ENCODE measurements at places on chromosomes 7 and 10. TPM values are rescaled to one million over a fixed set of nuclear protein-coding genes. Genes with fewer than 3 reads are reported as not detected.
A peak's percentile ranks its signal among the peaks of the same experiment; 100 is the strongest.

The PLEKHS1 gene
- not detected for total RNA-seq

DNA sequence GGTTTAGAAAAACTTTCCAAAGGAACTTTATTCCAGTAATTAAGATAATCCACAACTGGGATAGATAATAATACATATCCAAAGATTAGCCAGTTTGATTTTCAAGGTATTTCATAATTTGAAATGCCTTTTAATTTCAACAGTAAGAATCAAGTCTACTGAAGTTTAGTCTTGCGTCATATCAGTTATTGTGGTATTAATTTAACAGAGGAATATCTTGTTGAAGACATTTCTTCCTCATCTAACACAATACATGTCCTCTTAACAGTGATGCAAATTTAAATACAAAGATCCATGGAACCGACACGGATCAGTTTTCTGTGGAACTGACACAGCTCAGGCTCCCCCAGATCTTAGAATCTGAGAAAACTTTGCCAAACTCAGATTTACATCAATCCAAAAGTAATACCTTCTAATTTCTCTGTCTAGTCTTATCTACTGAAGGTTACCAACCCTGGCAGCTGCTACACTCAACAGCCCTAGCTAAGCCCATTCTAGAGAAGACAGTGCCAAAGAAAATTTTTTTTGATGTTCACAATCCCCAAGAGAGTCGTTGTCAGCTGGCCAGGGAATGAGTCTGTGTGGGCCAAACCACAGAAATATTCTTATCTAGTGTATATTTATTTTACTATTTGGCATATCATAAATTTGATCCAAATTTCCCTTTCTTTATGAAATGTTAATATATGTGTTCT, 365.2 kb upstream of the MEOX2 start:
- no peak for DNase-seq
- H3K4me3 ChIP-seq, result no peak overlapping the region
- no peaks in the 10 kb centered on the region for H3K27me3 ChIP-seq

DNA sequence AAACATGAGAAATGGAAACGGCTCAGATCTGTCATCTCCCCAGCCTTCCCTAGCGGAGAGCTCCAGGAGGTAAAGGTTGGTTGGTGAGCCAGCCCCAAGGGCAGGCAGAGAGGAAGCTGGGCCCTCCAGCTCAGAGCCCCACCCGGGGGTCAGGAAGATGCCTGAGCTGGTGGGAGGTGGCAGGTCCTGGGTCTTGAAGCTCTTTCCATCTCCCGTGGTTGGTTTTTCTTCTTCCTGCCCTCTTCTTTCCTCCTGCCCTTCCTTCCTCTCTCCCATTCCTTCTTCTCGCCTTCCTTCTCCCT, 384.2 kb upstream of the FOXK1 start:
- DNase-seq, result peak; percentile 19
- no peak overlapping the region for H3K27ac ChIP-seq
- no peaks in the 10 kb centered on the region for H3K4me1 ChIP-seq
- H3K36me3 ChIP-seq, result no peaks in the 10 kb centered on the region
- no peak overlapping the region for H3K4me3 ChIP-seq

The AKR1C2 gene
- total RNA-seq, result 7.9 TPM

DNA sequence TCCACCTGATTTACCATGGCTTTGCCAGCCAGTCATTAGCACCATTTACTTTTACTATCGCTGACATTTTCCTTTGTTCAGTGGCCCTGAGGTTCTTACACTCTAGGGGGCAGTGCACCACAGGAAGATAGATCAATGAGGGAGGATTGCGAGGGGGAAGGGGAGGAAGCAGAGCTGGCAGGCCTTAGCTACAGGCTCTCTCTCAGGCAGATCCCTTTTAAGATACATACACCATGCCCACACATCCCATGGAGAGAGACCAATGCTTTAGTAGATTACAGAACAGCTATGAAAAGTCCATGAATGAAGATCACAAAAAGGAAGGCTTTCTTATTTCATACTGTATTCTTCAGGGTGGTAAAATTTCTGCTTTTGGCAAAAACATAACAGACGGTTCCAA, 47.4 kb downstream of the DENND11 start:
- H3K4me1 ChIP-seq, result peaks cover 15% of the 10 kb centered on the region
- no peaks in the 10 kb centered on the region for H3K27me3 ChIP-seq
- H3K4me3 ChIP-seq, result no peak overlapping the region
- peaks cover 9% of the 10 kb centered on the region for H3K36me3 ChIP-seq
- no peak overlapping the region for H3K27ac ChIP-seq

GRCh38 chr7:4800487-4800886, 25.1 kb downstream of the AP5Z1 start:
- no peak for DNase-seq
- H3K36me3 ChIP-seq, result peaks cover 10% of the 10 kb centered on the region
- peaks cover 15% of the 10 kb centered on the region for H3K4me1 ChIP-seq
- H3K27ac ChIP-seq, result no peak overlapping the region
- no peak overlapping the region for H3K4me3 ChIP-seq

DNA sequence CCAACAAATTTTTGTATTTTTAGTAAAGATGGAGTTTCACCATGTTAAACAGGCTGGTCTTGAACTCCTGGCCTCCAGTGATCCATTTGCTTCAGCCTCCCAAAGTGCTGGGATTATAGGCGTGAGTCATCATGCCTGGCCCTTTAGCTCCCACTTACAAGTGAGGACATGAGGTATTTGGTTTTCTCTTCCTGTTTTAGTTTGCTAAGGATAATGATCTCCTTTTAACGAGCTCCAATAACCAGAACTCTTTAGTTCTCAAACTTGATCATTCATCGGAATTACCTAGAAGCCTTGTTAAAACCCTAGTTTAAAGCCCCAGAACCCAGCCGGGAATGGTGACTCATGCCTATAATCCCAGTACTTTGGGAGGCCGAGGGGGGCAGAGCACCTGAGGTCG, 481.4 kb downstream of the TYW1 start:
- H3K27me3 ChIP-seq, result no peaks in the 10 kb centered on the region
- DNase-seq, result no peak
- no peaks in the 10 kb centered on the region for H3K4me1 ChIP-seq
- no peaks in the 10 kb centered on the region for H3K36me3 ChIP-seq

DNA sequence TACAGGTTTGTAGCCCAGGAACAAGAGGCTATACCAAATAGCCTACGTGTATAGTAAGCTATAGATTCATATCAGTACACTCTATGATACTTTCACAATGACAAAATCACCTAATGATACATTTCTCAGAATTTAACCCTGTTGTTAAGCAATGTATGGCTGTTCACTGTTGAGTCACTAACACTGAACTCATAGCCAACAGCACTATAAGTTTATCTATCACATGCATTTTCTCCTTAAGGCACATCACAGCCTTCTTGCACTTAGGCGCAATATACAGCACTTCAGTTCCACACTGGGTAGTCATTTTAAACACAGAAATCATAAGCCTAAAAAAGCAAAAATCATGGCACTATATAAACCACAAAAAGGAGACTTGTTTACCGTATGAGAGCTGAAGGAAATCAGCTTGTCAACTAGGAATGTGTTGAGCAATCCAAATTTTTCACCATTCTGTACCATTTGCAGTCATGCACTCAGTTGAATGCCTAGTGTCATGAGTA, 45.6 kb downstream of the ZNF438 start:
- H3K27ac ChIP-seq, result no peak overlapping the region
- no peaks in the 10 kb centered on the region for H3K27me3 ChIP-seq
- H3K36me3 ChIP-seq, result no peaks in the 10 kb centered on the region

- no peak for DNase-seq
- no peaks in the 10 kb centered on the region for H3K4me1 ChIP-seq
- no peak overlapping the region for H3K27ac ChIP-seq
These were observed 264.2 kb downstream of the HPSE2 start for GRCh38 chr10:98971464-98971863.

The PLEKHA1 gene
- total RNA-seq, result 101 TPM

- no peaks in the 10 kb centered on the region for H3K4me1 ChIP-seq
- H3K27me3 ChIP-seq, result no peaks in the 10 kb centered on the region
- no peaks in the 10 kb centered on the region for H3K36me3 ChIP-seq
- no peak for DNase-seq
- no peak overlapping the region for H3K27ac ChIP-seq
These were observed 305.4 kb upstream of the SHH start for GRCh38 chr7:156117542-156118247.

DNA sequence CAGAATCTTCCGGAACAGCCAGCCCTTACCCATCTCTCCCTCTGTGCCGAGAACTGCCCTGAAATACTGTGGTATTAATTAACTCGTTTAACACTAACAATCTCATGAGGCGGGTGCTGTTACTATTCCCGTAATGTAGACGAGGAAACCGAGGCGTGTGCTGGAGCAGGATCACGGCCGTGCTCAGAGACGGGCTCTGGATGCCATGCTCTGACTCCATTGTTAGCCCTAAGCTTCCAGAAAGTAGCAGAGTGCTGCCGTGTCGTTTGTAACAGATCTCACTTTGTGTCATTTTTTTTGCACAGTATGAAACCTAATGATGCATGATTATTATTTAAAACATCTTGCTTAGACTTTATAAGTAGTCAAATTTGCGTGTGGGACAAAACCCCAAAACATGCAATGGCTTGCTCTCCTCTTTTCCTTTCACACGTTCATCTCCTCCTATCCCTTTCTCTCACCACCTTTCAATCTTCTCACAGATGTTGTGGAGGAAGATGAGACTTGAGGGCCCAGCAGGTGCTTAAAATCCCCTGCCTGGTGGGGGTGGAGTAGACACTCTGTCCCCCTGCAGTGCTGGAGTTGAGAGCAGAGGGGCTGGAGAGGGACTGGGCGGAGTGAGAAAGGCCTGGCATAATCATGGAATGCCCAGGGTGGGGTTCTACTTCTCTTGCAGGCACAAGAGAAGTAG, 482 bp upstream of the ACTR3C start:
- H3K36me3 ChIP-seq, result no peaks in the 10 kb centered on the region
- H3K27me3 ChIP-seq, result no peaks in the 10 kb centered on the region
- peak overlapping the region; percentile 91 for H3K27ac ChIP-seq
- H3K4me3 ChIP-seq, result peak overlapping the region; percentile 87

The CCDC172 gene
- total RNA-seq, result not detected

GRCh38 chr7:150848561-150849115, 3.7 kb upstream of the AOC1 start:
- H3K4me3 ChIP-seq, result no peak overlapping the region
- peaks cover 15% of the 10 kb centered on the region for H3K4me1 ChIP-seq
- H3K27me3 ChIP-seq, result no peaks in the 10 kb centered on the region
- H3K36me3 ChIP-seq, result no peaks in the 10 kb centered on the region
- no peak overlapping the region for H3K27ac ChIP-seq

- no peaks in the 10 kb centered on the region for H3K4me1 ChIP-seq
- H3K27me3 ChIP-seq, result no peaks in the 10 kb centered on the region
- H3K36me3 ChIP-seq, result no peaks in the 10 kb centered on the region
- no peak overlapping the region for H3K4me3 ChIP-seq
These were observed 6.4 kb downstream of the NEURL1 start for GRCh38 chr10:103499881-103500280.

DNA sequence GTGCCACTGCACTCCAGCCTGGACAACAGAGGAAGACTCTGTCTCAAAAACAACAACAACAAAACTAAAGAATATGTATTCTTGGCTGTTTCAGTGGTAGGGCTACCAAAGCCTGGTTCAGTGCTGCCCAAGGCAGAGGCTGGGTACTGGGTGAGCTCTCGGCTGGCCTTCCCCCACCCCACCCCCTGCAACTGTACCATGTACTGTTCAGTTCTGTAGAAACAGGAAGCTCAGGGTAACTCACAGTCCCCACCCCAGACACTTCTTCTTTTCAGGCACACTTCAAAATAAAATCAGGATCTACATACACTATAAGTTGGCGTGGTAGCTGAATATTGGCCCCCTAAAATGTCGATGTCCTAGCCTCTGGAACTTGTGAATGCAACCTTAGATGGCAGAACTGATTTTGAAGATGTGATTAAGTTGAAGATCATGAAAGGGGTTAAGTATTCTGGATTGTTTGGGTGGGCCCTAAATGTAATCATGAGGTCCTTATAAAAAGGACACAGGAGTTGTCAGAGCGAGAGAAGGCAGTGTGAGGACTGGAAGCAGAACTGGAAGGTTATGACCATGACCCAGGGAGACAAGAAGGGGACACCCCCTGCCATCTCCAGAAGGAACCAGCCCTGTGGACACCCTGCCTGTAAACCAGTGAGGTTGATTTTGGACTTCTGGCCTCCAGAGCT, 31.2 kb downstream of the TBXAS1 start:
- no peak overlapping the region for H3K4me3 ChIP-seq
- peaks cover 5% of the 10 kb centered on the region for H3K27me3 ChIP-seq
- H3K27ac ChIP-seq, result no peak overlapping the region
- no peaks in the 10 kb centered on the region for H3K36me3 ChIP-seq
- H3K4me1 ChIP-seq, result no peaks in the 10 kb centered on the region

DNA sequence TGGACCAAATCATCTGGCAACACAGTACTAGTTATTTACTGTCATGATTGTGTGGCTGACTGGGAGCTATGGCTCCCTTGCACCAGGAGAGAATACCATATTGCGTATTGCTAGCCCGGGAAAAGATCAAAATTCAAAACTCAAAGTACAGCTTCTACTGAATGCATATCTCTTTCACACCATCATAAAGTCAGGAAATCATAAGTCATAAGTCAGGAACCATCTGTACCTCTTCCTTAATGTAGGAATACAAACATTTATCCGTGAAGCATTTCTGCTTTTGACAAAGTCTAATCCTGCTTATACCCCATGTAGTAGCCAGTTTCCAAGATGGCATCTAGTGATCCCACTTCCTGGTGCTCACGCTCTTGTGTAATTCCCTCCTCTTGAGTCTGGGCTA, 2.2 kb upstream of the CREB3L2 start:
- no peaks in the 10 kb centered on the region for H3K36me3 ChIP-seq
- H3K4me3 ChIP-seq, result no peak overlapping the region
- H3K27me3 ChIP-seq, result no peaks in the 10 kb centered on the region
- H3K27ac ChIP-seq, result no peak overlapping the region
- peaks cover 23% of the 10 kb centered on the region for H3K4me1 ChIP-seq
- no peak for DNase-seq

- H3K4me3 ChIP-seq, result no peak overlapping the region
- no peak for DNase-seq
- H3K27ac ChIP-seq, result no peak overlapping the region
- H3K4me1 ChIP-seq, result peaks cover 9% of the 10 kb centered on the region
- no peaks in the 10 kb centered on the region for H3K36me3 ChIP-seq
- no peaks in the 10 kb centered on the region for H3K27me3 ChIP-seq
These were observed 465.0 kb downstream of the SUGCT start for GRCh38 chr7:40599836-40600235.

The ACTR3C gene
- total RNA-seq, result 5.0 TPM

The TMEM139 gene
- not detected for total RNA-seq

DNA sequence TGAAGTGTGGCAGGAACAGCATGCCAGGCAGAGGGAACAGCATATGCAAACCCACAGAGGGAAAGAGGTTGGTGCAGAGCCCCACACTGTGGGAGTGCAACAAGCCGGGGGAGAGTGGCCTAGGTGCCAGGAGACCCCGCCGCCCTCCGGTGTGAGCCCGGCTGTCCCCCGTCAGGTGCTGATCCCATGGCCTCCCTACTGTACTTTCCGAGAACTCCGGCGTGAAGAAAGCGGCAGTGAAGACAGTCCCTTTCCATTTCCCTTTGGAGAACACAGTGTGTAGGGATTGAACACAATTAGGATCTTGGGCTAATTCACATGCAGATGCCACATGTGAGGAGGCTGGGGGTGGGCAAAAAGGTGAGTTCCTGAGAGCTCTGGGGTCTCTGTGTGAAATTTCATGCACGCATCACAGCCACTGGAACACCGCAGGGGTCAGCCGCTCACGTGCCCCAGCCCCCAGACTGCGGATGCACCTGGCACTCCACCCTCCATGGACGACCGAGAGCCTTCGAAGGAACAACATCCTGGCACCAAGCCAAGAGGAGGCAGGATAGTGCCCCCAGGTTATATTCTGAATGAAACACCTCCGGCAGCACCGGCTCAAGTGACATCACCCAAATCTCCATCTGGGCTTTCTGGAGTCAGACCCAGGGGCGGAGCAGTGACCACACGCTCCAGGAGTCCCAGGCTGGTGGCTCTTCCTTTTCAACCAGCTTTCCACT, 82.1 kb upstream of the PPP2R2D start:
- H3K27ac ChIP-seq, result no peak overlapping the region
- H3K4me3 ChIP-seq, result no peak overlapping the region
- DNase-seq, result peak; percentile 86
- no peaks in the 10 kb centered on the region for H3K27me3 ChIP-seq

Measured in esophagus muscularis mucosa (tissue), 4 donors.